ENCODE measurements at places on chromosomes 1 and 21.
A peak's percentile ranks its signal among the peaks of the same experiment; 100 is the strongest.

DNA sequence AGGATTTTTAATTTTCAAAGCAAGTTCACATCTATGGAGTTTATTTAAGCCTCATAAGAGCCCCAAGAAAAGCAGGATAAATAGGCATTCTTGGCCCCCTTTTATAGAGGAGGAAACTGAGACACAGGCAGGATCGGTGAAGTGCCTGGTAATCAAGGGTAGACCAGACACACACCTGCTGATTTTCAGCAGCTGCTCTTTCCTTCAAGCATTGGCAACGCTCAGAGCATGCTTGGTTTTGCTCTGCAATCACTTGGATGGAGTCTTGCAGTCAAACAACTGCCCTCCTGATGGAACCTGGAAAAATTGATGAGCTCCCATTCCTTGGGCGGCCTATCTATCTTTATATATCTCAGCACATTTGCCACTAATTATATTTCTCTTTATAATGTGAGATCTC, 478.9 kb upstream of the CAMK1G start:
- DNase-seq, result no peak

- DNase-seq, result no peak
Observed at GRCh38 chr1:30686236-30686935, 37.0 kb downstream of the MATN1 start.

DNA sequence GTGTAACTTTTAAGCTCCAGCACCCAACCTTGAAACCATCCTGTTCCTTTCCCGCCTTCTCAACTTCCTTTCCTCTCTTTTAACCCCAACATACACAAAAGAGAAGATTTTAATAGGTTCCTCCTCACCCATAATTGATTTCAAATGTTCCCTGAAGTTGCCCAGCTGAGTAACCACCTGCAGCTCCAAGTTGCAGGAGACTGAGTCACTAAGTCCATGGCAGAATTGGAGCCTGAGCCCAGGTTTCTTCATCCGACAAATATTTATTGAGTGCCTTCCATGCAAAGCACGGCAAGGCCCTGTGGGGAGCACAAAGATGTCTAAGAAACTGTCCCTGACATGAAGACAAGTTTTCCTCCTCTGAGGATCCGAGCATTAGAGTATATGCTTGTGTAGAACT, 97.7 kb downstream of the PAPPA2 start:
- DNase-seq, result peak; percentile 67

- DNase-seq, result no peak
Observed at GRCh38 chr1:212677136-212677535, 22.5 kb downstream of the BATF3 start.

DNA sequence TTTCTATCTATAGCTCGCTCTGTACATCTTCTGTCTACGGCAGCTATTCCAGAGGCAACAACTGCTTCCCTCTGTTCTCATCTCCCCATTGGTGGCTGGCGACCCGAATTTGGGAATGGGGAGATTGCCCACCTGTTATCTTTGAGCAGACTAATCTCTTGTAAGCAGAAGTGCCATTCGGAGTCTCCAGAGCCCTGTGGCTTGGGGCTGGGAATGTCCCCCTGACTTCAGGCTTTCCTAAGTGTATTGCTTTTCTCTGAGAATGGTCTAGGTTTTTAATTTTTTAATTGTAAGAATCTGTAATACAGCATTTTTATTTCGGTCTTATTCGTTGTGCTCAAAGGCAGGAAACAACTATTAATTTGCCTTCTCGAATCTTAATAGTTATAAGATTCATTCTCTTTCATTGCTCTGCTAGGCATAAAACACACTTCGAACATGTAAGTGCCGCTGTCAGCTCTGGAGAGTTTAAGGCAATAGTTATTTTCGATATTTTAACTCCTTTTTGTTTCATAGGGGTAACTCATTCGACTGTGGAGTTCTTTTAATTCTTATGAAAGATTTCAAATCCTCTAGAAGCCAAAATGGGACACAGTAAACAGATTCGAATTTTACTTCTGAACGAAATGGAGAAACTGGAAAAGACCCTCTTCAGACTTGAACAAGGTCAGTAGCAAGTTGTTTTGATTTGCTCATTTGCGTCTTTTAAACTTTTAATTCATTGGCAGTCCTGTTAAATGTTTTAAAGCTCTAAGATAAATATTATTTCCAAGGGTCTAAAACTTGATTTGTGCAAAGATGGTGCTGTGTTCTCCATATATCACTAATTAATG, 514 bp downstream of the AGL start:
- no peak for DNase-seq

Measured in AG09309 (cell line).